ENCODE measurements at places on chromosomes 5 and 9.

GRCh38 chr9:137602661-137603060 lies 2.8 kb upstream of the ARRDC1 start:
- no peak for DNase-seq

DNA sequence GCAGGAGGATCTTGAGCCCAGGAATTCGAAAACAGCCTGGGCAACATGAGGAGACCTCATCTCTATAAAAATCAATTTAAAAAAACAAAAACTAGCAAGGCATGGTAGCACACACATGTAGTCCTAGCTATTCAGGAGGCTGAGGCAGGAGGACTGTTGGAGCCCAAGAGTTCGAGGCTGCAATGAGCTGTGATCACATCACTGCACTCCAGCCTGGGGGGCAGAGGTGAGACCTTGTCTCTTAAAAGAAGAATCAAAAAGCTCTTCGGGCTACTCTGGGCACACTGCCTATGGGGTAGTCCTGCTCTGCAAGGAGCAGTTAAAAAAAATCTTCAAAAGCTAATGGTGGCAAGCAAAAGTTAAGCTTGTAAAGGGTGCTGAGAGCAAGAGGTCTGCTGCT lies 23.5 kb downstream of the SKP1 start:
- no peak for DNase-seq

DNA sequence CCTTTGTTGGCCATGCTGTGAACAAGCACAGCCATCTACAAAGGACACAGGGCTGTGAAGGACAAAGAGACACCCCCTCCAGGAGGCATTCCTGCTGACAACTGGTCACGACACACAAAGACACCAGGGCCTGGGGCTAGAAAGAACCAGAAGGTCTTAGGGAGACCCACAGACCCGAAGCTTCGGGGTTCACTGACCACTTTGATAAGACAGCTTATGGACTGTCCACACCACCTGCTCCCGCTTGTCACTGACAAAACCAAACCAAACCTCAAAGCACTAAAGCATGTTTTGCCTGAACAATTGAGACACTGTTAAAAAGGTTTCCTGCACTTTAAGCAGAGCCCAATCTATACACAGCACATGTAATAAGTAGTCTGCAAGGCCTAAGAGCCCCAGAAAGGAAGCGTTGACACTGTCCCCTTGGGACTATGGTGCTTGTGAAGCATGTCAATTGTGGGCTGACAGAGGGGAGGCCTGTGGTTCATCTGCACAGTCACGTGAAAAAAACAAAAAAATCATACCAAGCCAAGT lies 185.0 kb downstream of the GAPVD1 start:
- DNase-seq, result no peak

DNA sequence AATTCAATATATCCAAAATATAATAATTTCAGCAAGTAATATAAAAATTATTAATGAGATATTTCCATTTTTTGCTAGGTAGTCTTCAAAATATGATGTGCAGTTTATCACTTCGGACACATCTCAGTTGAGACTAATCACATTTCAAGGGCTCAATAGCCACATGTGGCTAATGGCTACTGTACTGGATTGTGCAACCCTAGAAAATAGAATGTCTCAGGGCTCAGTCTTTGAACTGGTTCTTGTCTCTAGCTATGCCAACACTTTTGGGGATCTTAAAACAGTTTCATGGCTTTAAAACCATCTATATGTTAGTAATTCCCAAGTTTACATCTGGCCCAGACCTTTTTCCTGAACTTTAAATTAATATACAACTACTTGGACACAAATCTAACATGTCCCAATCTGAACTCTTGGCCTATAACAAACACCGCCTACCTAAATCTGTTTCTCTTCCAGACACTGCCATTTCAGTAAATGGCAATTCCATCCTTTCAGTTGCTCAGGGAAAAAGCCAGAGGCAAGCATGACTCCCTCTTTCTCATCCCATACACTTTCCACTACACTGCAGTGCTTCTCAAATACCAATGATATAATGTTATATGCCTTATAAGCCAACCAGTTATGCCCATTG lies 18.8 kb downstream of the PTAR1 start:
- no peak for DNase-seq

- no peak for DNase-seq
Observed at GRCh38 chr5:15334551-15335266, 165.3 kb upstream of the FBXL7 start.

DNA sequence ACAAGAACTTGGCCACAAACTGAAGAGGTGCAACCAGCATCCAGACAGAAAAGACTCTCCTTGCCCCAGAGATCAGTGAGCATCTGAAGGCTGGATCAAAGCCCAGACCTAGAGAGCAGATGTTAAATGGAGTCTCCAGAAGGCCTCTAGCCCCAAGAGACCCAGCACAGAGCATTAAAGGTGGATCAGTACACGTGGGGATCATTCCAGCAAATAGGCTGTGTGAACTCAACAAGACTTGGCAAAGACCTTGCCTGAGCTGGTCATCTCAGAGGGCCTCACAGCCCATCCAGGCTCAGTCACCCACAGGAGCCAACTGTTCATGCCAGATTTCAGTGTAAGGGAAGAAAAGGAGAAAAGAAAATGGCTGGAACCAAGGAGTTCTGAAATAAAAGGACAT lies 214.0 kb downstream of the ENC1 start:
- DNase-seq, result no peak

- no peak for DNase-seq
Observed at GRCh38 chr5:137498301-137498735, 808 bp downstream of the SPOCK1 start.

DNA sequence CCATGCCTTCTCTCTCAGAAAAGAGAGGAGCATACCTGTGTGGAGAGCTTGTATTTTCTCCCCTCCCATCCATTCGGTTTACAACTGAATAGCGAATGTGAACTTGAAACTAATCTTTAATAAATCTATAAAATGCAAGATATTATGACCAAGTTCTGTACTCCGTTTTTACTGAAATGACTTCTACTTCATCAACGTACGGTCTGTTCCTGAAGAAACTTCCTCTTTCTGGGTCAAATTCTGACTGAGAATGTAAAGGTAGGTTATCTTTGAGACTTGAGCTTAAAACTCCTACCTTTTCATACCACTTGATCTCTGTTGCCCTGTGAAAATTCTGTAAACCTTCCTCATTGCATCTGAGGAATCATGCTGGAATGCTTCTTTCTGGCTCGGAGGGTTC lies 4.2 kb upstream of the CTNNAL1 start:
- DNase-seq, result no peak

DNA sequence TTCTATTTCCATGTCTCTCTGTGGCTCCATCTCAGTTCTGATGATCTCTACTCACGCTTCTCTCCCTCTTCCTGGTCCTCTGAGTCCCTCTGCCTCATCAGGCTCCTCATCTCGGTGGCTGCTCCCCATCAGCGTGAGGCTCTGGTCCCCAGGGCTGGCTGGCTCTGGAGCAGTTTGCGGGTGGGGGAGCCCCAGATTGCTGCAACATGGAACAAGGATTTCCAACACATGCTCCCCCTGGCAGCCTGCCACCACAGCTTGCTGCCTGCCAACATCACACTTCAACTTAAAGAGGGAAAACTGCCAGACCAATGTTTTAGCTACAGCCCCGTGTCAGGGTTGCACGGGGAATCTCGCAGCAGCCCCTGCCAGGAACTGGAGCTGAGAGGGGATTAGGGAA lies 77.2 kb upstream of the NEK6 start:
- no peak for DNase-seq

GRCh38 chr5:138605254-138605972 lies 30.2 kb upstream of the HSPA9 start:
- DNase-seq, result no peak

DNA sequence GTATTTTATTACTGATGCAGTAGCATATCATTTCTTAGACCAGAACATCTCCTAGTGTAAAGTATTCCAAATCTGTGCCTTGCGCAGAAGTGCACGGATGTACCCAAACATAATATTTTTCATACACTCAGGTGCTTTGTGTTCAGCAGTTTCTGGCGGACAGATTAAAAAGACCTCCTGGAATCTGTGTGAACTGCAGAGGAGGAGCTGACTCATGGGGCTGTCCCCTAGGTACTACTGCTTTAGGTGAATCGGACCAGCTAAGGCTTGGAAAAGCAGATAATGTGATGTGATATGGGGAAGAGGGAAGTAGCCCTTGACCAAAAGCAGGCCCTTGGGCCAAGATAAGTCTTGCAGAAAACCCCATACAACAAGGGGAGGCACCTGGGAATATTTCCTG lies 310.1 kb downstream of the PLK2 start:
- no peak for DNase-seq

GRCh38 chr5:153985498-153985897 lies 53.2 kb downstream of the FAM114A2 start:
- no peak for DNase-seq

GRCh38 chr5:125630237-125630636 lies 793.0 kb upstream of the GRAMD2B start:
- DNase-seq, result no peak

- no peak for DNase-seq
Observed at GRCh38 chr5:151383011-151383410, 35.7 kb upstream of the SLC36A2 start.

DNA sequence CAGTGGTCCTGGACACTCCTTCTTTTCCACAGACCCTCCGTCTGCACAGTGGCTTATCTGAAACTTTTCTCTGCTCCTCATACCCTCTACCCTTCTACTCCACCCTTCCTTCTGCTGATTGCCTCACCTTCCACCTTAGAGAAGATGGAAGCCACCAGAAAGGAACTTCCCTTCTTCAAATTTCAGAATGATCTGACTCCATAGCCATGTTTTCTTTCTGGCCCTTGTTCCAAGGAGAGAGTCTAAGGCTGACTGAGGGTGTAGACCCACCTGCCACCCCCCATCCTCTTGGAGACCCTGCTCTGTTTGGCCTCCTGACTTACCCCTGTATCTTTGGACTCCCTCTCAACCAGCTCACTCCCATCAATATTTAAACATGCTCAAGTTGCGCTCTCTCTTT lies 7.4 kb downstream of the SNX30 start:
- no peak for DNase-seq

GRCh38 chr5:142819825-142820224 lies 49.6 kb downstream of the ARHGAP26 start:
- no peak for DNase-seq

DNA sequence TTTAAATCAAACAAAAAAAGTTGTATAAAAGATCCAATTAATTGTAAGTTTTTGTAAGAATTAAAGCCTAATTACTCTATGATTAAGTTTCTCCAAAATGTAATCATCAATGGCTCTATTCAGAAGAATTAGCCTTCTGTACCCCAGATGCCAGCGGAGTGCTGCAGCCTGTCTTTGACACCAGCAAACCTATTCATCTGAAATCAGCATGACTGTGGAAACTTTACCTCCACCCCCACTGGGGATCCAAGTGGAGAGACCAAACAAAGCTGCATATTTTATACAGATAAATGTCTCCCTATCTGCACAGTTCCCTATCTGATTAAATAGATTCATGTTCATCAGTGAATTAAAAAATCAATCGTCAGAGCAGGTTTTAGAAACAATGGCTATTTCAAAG lies 426.8 kb downstream of the KIAA0825 start:
- no peak for DNase-seq

DNA sequence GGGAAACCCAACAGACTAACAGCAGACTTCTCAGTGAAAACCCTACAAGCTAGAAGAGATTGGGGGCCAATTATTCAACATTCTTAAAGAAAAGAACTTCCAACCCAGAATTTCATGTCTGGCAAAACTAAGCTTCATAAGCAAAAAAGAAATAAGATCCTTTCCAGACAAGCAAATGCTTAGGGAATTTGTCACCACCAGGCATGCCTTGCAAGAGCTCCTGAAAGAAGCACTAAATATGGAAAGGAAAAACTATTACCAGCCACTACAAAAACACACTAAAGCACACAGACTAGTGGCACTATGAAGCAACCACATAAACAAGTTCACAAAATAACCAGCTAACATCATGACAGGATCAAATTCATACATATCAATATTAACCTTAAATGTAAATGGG lies 131.1 kb downstream of the OR2K2 start:
- DNase-seq, result no peak

DNA sequence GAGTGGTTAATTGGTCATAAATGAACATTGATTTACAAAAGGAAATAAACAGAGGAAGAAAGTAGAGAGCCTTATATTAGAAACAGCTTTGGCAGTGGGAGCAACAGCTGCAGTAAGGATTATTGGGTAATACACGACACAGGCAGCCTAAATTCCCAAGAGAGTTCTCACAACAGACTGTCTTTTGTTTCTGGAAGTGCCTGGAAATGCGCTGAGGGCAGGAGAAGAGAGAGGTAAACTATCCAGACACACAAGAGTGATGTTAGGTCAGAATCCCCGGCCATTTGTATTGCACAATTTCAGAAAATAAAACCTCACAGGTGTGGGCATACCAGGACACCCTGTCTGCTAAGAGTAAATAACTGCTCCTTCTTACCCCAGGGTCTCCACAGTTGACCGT lies 450.4 kb upstream of the CTNND2 start:
- DNase-seq, result no peak

- DNase-seq, result no peak
Observed at GRCh38 chr5:2740876-2741555, 10.5 kb downstream of the IRX2 start.

DNA sequence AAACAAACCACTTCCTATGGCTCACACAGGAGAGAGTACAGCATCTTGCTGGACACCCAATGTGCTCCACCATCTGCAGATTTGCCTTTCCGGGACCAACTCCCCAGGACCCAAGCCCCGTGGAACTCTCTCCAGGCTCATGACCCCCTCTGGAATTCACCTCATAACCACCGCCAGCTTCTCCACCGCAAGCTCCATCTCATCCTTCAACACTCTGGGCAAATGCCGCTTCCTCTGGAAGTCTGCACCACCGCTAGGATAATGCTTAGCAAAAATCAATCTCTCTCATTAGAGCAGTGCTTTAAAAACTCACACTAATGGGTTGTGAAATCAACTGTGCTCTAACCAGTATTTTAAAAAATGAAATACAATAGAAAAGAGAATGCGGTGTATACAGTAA lies 150.0 kb downstream of the COL23A1 start:
- no peak for DNase-seq

- DNase-seq, result no peak
Observed at GRCh38 chr9:105656131-105656921, 5.9 kb upstream of the TAL2 start.

DNA sequence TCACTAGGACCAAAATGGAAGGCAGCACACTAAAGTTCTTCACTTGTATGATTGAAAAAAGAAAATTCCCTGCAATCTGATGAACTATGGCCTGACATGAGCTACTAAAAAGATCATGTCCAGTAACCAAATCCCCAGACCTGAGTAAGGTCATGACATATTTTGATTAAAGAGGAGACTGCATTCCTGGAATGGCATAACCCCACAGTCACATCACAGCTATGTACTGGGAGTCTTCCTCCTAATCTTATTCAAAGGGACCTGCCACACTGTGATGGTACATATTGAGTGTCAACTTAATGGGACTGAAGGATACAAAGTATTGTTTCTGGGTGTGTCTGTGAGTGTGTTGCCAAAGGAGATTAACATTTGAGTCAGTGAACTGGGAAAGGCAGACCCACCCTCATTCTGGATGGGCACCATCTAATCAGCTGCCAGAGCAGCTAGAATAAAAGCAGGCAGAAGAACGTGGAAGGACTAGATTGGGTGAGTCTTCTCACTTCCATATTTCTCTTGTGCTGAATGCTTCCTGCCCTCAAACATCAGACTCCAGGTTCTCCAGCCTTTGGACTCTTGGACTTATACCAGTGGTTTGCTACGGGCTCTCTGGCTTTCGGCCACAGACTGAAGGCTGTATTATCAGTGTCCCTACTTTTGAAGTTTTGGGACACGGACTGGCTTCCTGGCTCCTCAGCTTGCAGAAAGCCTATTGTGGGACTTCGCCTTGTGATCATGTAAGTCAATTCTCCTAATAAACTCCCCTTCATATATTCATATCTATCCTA lies 345.0 kb downstream of the TMEM38B start:
- no peak for DNase-seq

- DNase-seq, result no peak
Observed at GRCh38 chr9:7201196-7201595, 443.4 kb downstream of the KDM4C start.

- DNase-seq, result no peak
Observed at GRCh38 chr9:115978091-115978490, 175.5 kb upstream of the PAPPA start.
